Stimulated activated naive CD4-positive, alpha-beta T cell treated with Interleukin-2 at 50 U/mL for 16 hours (primary cell): ENCODE measurements at places on chromosomes 12 and 14.
A peak's percentile ranks its signal among the peaks of the same experiment; 100 is the strongest.

DNA sequence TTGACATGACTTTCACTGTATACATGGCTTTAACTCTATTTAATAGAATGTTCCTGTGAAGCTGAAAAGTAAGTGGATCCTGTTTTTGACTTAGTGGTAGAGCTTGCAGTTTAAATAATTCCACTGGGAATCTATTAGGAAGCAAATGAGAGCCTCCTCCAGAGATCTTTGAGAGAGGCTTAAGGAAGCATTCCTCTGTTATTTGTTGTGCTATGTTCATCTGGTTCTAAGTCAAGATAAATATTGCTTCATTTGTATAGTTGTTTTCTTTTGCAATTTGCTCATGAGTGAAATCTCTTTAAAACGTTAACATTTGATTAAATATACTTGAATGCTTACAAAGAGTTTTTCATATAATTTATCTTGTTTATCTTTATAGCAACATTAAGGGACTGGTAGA is 70.4 kb downstream of the TMTC2 start:
- no peak for DNase-seq

GRCh38 chr12:51262758-51263177 is 7.4 kb downstream of the SMAGP start:
- DNase-seq = no peak

- DNase-seq = no peak
Measured at GRCh38 chr14:78902010-78902623, 731.9 kb downstream of the NRXN3 start.

DNA sequence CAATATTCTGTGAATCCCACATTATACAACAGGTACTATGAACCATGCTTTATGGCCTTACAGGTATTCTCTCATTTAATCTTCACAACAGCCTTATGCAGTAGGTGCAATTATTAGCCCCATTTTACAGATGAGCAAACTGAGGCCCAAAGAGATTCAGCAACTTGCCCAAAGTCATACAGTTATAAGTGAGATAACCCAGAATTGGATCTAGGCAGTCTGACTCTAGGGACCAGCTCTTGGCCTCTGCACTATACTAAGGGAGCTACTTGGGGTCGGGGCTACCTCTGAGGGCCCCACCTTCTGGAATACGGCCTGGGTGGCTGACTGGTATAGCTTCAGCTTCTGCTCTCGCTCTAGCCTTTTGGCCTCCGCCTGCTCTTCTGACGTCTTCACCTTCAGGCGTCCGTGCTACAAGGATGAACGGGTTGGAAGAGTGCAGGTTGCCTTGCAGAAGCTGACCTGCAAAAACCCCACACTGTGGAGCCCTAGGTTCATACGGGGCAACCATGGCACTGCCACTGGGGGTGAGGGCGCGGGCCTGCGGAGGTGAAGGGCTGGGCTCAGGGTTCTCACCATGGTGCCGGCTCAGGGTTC is 762 bp downstream of the RABGGTA start:
- DNase-seq = no peak

- DNase-seq = no peak
Measured at GRCh38 chr14:54706769-54707168, 139.8 kb downstream of the SAMD4A start.

GRCh38 chr12:9741726-9742125 is 8.8 kb upstream of the CLECL1 start:
- peak; percentile 71 for DNase-seq

DNA sequence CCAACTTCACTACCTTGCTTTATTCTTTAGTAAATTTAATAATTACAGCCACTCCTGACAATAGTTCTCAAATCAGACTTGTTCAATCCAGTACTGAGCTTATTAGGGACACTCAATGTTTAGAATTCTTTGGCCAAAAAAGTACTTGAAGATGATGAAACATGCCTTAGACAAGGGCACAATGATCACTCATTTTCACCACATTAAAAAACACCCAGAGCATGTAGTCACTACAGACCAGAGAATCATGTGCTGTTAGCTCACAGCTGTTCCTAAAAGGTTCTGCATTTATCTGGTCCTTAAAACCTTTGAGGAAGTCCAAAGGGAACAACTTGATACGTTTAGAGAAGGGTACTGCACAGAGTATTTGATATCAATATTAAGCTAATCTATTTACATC is 98.7 kb downstream of the INSM2 start:
- no peak for DNase-seq

DNA sequence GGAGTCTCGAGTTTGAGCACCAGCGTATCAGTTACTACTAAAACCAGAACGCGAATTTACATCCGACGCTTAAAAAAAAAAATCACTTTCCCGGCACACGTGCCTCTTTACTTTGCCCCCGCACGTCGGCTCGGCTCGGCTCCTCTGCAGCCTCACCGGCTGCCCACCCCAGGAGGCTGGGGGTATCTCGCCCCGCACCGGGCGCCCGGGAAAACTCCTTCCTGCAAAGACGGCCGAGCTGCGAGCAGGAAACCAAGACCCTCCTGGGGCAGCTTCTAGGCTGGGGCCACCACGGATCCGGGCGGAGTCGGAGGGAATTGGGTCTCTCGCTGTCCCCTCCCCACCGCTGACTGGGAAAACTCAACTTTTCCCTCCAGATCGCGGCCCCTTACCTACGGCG is 610 bp downstream of the VSIG10 start:
- DNase-seq = no peak

DNA sequence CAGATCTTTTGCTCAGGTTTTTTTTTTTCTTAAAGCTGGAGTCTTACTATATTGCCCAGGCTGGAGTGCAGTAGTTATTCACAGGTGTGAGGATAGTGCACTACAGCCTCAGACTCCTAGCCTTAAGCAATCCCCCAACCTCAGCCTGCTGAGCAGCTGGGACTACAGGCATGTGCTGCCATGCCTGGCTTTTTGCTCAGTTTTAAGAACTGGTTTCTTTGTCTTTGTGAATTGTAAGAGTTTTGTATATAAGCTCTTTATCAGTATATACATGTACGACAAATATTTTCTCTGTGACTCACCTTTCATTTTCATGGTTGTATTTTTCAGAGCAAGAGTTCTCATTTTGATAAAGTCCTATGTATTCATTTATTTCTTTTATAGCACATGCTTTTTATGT is 33.3 kb upstream of the C2CD5 start:
- DNase-seq = no peak

DNA sequence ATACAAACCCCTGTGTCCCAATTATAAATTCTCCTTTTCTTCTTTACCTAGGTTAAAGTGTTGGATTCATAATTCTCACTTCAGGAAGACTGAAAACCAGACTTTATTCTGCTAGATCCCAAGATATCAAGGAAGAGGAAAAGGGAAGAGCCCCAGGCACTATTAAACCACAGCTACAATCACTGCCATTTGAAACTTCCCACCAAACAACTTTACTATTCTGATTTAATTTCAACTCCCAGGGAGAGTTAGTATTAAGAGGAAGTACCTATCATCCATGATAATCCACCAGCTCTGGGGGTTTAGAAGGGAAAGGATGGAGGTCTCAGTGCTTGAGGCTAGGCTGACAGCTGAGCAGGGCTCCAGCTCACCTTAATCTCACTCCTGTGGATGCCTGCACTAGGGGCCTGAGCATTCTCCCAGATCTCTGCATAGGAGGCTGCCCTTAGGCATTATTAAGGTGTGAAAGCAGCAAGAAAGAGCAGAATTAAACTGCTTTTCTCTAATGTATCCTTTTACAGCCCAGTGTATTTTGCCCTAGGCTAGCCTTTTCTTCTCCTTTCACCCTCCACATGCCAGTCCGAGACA is 52.9 kb downstream of the MYF5 start:
- no peak for DNase-seq

DNA sequence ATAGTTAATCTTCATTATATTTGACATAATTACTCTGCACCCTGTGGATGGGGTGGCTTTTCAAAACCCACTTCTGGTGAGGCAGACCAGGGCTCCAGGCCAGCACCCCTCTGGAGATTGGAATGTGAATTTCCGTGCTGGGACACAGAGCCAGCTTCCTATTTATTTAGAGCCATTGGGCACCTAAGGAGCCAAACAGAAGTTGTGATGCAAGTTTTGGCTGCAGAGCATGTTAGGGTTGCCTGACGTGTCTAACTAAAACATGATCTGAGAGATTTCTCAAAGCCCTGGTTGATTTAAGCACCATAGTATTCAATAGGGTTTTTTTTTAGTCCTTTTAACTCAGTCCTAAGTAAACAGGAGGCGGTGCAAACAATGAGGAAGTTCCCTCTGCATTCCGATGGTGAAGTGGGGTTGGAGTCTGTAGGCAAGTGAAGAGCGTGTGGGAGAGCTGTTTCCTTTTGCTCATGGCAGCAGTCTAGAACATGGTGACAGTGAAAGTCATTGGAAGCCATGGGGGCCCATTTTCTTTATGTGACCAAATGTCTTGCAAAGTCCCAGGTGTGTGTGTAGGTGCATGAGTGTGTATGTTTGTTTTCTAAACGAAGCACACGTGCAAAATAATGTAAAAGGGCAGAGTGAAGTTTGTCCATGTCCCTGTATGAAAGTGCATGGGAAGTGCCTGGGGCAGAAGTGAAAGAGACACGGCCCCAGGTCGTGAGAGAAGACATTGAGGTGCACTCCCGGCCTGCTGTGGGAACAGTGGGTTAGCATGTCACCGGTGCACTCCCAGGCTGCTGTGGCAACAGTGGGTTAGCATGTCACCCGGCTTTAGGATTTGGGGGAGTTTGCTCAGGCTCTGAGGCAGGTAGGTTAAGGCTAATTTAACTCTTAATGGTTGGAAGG is 117.7 kb downstream of the PRKCH start:
- DNase-seq = peak; percentile 23

DNA sequence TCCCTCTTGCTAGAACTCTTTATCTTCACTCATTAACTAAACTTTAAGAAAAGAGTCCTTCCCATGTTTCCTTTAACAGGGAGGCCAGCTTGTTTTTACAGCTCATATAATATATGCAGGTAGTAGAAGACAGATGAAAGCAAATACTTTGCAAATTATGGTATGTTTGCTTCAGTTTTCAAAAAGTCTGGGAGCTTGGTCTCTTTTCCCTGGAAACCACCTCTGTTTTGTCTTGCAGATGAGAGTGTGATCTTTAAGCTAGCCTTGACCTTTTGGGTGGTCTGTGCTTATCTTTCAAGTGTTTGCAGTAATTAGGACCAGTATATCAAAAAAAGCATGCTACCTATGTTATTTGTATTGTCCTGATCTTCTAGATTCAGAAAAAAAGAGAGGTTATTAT is 62.7 kb downstream of the ERC1 start:
- DNase-seq = no peak

DNA sequence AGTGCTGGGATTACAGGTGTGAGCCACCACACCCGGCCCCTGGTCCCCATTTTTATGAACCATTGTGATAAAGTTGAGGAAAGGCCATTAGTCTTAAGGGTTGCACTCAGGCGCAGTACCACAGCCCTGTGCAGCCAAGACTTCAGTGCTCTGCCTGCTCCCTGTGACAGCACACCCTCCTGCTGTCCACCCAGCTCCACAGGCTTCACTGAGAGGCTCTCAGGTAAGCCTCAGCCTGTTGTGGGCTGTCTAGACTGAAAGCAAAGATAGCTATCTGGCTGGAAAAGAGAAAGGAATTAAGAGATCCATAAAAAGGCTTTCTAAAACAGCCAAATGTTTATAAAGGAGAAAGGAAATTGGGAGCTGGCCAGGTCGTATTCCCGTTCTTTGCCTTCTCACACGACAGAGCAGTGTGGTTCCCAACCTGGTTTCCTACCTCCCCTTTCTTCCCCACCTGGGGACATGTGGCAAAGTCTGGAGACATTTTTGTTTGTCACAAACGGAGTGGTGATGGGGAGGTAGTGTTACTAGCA is 19.1 kb upstream of the DNM1L start:
- DNase-seq = no peak

DNA sequence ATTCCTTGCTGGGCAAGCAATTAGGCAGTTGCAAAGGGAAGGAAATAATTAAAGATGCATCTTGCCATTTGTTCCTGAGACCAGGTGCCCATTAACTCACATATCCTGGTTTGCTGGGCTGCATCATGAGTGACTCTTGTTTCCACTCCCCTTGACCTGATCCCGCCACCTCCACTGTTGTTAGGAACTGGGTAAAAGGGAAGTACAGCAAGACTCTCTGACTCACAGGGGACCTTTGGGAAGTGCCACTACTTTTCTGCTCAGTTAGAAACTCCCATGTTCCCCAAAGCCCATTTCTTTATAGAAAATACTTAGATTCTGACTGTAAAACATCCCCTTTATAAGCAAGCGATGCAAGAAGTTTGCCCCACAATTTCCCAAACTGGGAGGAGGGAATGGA is 186.0 kb upstream of the BCL2L14 start:
- no peak for DNase-seq

DNA sequence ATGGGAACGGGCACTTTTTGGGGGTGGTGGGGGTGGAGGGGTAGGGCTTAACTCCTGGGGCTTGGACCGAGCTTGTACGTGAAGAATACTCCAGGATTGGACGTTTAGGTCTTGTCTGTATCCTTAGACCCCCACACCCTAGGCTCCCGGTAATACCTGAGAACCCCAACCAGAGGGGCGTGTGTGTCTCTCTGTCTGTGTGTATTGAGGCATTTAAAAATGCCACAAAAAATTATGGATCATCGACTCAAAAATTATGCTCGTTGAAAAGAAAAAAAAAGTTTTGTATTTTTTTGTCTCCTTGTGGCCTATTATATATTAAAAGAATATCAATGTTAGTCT is 459 bp downstream of the PPFIBP1 start:
- DNase-seq = no peak

DNA sequence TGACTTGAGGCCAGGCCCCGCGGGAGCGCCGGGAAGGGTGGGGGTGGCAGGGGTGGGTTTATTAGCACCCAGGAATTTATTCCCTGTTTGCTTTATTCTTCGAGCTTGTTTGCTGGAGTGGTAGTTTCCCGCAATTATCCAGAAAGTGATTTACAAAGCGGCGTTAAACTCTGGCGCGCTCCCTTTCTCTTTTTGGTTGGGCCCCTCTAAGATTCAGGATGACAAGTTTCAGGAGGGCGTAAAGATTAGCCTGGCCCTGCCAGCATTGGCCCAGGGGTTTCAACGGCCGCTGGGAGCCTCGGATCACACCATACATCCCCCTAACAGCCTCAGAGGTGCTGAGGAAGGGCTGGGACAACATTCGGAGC is 444 bp upstream of the NKX2-8 start:
- no peak for DNase-seq

- no peak for DNase-seq
Measured at GRCh38 chr14:87030197-87030596, 962.8 kb downstream of the GALC start.

DNA sequence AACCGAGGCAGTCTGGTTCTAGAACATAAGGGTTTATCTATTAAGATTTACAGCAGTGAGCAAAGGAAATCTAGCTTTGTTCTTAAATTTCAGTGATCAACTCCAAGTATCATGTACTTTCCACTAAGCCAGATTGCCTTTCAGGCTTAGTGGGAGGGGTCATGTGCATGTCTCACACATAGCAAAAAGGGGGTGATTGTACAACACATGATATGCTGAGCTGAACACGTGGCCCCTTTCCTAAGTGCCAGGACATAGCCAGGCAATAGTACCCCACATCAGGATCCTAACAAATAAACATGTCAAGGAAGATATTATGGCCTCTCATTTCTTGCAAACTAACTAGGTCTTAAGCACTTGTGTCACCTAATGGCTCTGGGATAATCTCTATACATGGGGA is 347.2 kb downstream of the C12orf75 start:
- no peak for DNase-seq

DNA sequence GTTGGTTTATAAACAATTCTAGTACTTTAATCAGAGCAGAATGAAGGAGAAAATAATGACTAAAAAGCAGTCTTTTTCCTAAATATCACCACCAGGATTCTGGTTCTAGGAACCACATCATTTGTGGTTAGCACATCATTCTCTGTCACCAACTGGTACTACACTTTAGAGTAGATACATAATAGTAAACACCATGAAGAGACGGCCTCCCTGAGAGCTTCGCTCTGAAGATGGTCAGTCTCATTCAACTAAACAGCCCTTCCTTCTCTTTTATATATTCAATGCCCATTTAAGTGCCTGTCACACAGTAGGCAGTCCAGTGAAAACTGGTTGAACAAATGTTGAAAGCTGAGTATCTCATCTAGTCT is 10.9 kb downstream of the SLC38A2 start:
- DNase-seq = no peak
